ENCODE measurements at places on chromosomes 7 and 10.

GRCh38 chr10:113493882-113494301, 59.0 kb upstream of the HABP2 start:
- no peak for DNase-seq

DNA sequence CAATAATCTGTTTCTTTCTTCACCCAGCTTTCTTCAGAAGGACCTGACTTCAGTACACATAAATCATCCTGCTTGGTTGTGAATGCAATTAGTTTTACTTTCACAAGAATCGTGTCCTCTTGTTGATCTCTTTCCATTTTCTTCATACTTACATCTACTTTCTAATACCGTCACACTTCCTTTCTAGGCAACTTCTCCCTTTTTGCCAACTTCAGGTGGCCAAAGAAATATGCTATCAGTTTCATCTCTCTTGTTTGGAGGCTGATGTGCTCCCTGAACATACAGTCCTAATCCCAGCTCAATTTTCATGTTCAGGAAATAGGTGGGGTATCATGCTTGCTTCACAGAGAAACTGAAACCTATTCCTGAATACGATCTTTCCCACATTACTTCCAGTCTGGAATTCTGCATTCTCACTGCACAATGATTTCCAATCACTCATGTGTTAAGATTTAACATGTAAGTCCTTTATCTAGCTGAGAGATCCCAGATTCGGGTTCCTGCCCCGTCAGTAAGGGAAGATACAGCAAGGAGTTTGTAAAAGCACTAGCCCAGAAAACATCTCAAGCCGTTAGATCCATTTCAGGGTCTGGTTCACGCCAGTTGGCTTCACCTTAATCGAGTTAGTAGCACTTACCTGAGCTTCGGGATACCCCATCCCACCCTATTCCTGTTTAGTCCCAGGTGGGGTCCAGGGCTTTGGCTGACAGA, 994 bp downstream of the SLC25A28 start:
- DNase-seq: no peak

DNA sequence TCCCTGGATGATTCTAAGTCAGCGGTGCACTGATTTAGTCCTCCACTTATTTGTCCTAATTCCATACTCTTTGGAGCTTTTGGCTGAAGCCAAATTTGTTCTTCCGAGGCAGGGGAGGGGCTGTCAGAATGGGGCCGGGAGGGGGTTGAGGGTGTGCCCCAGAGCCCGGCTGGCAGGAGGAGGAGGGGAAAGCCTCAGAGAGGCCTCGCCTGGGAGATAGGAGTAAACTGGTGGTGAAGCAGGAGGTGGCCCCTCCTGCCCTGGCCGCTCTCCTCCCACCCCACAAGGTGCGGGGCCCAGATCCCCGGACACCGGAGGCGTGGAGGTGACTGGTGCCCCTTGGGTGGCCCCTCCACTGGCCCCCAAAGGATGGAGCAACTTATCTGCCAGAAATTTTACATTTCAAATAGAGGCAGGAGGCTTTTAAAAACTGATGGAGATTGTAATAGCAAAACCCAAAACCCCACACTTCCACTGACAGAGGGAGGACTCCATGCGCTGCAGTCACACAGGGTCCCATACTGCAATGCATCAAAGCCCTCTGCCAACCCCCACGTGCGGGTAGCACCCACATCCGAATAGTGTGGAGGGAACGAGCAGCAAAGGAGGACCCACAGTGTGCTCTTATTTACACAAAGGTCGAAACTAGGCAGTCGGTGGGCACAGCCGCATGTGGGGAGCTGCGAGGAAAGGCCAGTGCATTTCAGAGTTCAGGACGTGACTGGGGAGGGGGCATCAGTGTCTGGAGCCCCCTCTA, 61.9 kb downstream of the CAMK2B start:
- DNase-seq: no peak

DNA sequence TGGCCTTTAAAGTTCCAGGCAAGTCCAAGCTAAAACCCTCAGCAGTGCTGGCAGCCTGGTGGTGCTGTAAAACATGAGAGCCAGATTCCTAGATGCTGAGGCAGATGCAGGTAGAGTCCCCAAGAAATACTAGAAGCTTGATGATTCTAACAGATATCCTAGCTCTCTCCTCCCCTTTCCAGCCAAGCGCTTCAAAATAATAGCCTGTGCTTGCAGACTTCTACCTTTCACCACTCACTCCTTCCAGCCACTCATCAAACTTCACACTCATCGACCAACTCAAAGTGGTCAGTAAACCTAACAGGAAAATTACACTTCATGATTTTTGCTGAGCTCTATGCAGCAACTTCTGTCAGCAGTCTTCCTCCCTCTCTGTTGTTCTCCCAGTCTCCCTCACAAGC, 50.2 kb downstream of the LMBR1 start:
- DNase-seq: no peak

- no peak for DNase-seq
These were observed 51.2 kb downstream of the PDK4 start for GRCh38 chr7:95545007-95545615.

DNA sequence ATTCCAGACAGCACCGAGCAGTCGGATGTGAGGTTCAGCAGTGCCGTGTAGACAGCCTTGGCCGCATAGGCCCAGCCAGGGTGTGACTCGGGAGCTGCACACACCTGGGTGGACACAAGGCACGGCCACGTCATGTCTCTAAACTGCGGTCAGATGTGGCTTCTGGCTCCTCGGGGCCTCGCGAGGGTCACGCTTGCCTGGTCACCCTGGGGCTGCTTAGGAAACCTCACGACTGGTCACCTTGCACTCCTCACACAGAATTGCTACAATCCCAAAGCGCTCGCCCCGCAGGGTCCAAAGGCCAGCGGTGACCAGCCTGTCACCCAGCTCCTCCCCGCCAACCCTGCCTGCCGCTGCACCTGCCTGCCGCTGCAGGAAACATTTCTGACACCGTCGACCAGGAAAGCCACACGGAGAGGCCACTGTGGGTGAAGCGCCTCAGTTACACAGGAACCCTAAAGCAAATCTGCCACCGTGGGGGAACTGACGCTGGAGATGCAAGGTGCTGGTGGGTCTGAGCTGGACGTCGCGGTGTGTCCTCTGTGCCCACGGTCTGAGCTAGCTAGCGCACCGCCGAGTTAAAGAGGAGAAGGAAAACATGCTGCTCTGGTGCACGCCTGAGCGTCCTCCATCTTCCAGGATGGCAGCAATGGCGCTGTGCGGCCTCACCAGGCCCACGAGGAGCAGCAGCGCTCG, 5.0 kb downstream of the GPER1 start:
- DNase-seq: no peak

DNA sequence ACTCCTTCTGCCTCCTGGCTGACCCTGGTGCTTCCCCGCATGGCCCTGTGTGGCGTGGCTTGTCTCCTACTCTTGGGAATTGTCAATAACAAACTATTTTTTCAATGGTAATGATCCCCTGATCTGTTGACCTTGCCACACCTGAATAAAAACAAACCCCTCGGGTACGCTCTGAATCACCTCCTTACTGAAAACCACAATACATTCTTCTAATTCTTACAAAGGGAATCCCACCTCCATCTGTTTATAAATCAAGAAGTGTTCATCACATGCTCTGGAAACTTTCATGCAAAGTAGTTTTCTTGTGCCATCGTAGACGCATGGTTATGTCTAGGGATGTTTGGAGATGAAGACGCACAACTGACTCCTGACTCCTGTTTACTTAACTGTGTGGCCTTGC, 245.8 kb downstream of the FRMD4A start:
- no peak for DNase-seq
